ENCODE measurements at places on chromosomes 6 and 20.

- no peak for DNase-seq
Measured at GRCh38 chr6:34425132-34425497, 754 bp downstream of the RPS10 start.

- DNase-seq = no peak
Measured at GRCh38 chr6:108121612-108122011, 44.2 kb upstream of the NR2E1 start.

DNA sequence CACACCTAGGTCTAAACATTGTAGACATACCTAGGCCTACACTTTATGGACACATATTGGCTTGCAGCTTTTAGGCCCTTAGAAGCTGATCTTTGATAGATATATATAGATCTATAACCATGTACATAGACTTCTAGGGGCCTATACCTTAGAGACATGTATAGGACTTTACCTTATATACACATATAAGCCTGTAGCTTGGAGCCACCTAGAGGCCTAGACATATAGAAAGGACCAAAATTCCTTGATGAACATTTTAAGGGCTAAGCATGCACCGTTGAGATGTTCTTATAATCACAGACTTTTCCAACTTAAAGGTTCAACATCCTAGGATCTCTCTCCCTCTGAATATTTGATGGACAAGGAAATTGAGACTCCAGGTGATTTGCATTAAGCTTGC, 371.7 kb upstream of the SASH1 start:
- DNase-seq = no peak

- DNase-seq = no peak
Measured at GRCh38 chr20:32487381-32487780, 97.8 kb downstream of the NOL4L start.

- DNase-seq = no peak
Measured at GRCh38 chr20:1846341-1846740, 48.9 kb upstream of the SIRPA start.

GRCh38 chr6:22765015-22765414, 195.6 kb downstream of the HDGFL1 start:
- no peak for DNase-seq

DNA sequence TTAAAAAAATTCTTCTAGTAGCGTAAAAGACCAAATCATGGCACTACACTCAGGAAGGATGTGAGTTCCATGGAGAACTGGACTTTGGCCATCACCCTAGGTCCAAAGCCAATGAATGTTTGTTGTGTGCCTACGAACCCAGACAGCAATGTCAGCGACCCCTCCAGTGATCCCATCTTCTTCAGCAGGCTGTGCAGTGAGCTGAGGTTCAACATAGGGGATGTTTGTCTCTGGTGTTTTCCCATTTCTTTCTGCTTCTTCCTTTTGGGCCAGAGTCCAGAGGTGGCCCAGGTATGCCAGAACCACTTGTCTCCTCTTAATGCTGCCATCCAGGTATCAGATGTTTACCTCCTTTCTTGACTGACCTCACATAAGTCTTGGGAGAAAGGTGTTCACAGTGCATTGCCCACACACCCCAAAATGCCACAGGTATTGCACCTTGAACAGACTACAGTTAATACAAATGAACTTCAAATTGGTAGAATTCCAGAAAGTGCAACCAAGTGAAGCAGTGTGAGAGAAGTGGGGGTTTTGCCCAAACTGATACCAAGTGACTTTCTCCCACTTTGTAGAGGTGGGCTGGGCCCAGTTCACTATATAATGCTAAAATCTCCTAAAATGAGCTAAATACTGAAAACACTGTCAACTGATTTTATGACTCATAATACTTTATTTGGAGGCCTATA, 14.1 kb downstream of the KIZ start:
- DNase-seq = no peak

DNA sequence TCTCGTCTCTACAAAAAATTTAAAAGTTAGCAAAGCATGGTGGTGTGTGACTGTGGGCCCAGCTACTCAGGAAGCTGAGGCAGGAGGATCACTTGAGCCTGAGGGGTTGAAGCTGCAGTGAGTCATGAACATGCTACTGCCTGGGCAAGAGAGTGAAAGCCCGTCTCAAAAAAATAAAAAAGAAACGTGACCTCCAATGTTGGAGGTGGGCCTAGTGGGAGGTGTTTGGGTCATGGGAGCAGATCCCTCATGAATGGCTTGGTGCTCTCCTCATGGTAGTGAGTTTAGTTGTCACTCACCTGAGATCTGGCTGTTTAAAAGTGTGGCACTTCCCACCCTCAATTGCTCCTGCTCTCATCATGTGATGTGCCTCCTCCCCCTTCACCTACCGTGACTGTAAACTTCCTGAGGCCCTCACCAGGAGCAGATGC, 24.3 kb downstream of the RBL1 start:
- no peak for DNase-seq

- no peak for DNase-seq
Measured at GRCh38 chr6:35283361-35283760, 14.3 kb upstream of the DEF6 start.

- no peak for DNase-seq
Measured at GRCh38 chr20:41783423-41784208, 165.4 kb upstream of the CHD6 start.

- no peak for DNase-seq
Measured at GRCh38 chr6:16227605-16228004, 10.8 kb upstream of the GMPR start.

- no peak for DNase-seq
Measured at GRCh38 chr20:19749618-19750071, 8.4 kb upstream of the RIN2 start.

DNA sequence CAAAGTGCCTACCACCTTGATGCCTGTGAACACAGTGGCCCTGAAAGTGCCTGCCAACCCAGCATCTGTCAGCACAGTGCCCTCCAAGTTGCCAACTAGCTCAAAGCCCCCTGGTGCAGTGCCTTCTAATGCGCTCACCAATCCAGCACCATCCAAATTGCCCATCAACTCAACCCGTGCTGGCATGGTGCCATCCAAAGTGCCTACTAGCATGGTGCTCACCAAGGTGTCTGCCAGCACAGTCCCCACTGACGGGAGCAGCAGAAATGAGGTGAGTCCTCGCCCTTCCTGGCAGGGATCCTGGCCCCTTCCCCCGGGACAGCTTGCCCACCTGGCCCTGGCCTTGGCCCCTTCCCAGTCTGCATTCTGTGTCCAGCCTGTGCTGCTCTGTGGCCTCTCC, 17.9 kb downstream of the MAVS start:
- no peak for DNase-seq

DNA sequence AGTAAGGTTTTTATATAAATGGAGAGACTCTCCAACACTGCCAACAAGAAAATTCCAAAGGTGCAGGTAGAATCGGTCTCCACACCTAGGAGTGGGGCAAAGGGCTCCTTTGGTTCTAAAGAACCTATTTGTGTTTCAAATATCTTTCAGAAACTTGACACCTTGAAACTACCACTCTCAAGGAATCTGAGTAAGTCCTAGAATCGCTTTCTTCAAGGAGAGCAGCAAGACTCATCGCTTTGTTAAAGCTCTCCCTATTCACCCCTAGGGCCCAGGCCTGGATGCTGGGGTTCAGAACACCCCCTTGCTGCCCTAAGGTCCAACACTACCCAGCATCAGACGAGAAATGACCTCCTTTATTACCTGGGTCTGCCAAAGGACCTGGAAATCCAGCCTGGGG, 2.0 kb downstream of the CLIC5 start:
- no peak for DNase-seq

DNA sequence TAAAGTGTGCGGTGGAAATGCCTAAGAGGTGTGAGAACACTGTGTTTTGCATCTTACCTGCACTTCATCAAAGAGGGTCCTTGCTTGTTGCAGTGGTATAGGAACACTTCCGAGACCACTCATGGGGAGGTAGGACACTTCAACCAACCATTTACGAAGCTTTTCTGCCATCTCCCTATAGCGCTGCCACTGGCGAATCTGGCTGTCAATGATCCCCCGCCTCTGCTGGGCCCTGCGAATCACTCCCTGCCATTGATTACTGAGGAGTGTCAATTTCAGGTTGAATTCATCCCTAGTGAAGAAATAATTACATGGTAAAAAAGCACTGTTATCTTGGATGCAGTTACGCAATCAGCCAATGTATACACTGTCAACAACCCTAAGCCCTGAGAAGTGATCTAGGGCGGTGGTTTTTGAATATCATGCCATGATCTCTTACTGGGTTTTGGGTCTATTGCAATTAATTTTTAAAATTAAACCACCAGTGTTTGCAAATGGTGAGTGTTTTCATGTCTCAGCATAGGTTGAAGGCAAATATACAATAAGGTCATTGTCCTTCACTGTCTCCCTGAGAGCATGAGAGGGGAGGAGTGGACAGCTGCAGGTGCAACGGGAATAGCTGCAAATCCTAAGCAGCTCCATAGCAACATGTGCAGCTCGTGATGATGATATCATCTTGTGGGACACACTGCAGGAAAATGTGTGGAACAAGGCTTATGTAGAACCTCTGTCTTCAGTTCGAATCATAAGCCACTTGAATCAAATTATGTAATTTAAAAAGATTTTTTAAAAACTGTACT, 400.6 kb downstream of the ESR1 start:
- DNase-seq = no peak

- no peak for DNase-seq
Measured at GRCh38 chr20:60365882-60366281, 407.7 kb downstream of the CDH26 start.

All from stimulated activated CD4-positive, alpha-beta T cell treated with anti-CD3 and anti-CD28 coated beads, Interleukin-15, amount 100 ng/mL, for 1 hour (primary cell).